ENCODE measurements at places on chromosomes 16 and 17.

GRCh38 chr16:19384656-19385055 is 33.0 kb upstream of the TMC5 start:
- DNase-seq: peak; percentile 76

GRCh38 chr17:15440347-15440746 is 27.1 kb downstream of the CDRT4 start:
- DNase-seq: no peak

GRCh38 chr17:40158438-40159013 is 18.2 kb downstream of the CASC3 start:
- no peak for DNase-seq

GRCh38 chr17:19410875-19411620 is at the start of gene RNF112:
Gene RNF112 (plus strand): TSS chr17:19411232. CDS start chr17:19411409, 177 bp downstream.
- no peak for DNase-seq

- no peak for DNase-seq
Measured at GRCh38 chr17:55897301-55897700, 146.4 kb downstream of the PCTP start.

- no peak for DNase-seq
Measured at GRCh38 chr16:22621586-22622155, 111.0 kb downstream of the NPIPB5 start.

- peak; percentile 34 for DNase-seq
Measured at GRCh38 chr17:49565948-49566491, 9.7 kb upstream of the NXPH3 start.

DNA sequence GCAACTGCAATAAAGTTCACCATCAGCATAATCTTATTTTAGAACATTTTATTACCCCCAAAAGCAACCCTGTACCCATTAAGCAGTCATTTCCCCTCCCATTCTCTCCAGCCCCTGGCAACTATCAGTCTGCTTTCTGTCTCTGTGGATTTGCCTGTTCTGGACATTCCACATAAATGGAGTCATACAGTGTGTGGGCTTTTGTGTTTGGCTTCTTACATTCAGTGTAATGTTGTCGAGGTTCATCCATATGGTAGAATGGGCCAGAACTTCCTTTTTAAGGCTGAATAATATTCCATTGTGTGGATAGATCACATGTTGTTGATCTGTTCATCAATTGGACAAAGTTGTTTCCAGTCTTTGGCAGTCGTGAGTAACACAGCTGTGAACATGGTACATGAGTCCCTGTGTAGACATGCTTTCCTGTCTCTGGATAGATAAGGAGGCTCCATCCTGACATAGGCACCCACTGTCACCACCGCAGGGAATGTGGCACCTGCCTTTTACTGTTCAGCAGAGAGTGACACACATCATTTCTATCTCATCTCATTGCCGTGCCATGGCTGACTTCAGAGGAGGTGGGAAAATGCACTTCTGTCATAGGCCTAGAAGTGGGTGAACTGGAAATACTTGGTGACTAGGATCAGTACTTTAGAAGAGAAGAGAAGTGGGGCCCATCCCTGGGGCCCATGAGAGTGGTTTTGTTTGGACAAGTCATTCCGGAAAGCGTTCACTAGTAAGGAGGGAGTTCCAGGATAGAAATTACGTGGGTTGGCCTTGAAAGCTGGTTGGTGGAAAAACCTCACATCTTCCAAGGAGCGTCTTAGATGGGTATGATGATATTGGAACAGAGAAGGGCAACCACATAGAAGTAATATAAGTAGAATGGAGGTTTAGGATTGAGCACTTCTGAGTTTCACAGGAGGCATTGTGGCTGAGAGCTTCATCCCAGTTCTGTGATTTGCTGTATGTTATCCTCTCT is 25.8 kb downstream of the EPN2 start:
- no peak for DNase-seq

- no peak for DNase-seq
Measured at GRCh38 chr17:34730816-34731215, 151.4 kb downstream of the TMEM132E start.

DNA sequence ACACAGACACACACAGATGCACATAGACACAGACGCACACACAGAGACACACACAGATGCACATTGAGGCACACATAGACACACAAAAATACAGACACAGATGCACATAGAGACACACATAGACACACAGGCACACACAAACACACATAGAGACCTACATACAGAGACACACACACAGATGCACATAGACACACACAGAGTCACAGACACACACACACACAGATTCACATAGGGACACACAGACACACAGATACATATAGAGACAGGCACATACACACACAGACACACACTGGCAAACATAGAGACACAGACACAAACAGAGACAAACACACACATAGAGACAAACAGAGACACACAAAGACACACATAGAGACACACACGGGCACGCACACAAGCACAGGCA is 9.9 kb upstream of the GCGR start:
- no peak for DNase-seq

DNA sequence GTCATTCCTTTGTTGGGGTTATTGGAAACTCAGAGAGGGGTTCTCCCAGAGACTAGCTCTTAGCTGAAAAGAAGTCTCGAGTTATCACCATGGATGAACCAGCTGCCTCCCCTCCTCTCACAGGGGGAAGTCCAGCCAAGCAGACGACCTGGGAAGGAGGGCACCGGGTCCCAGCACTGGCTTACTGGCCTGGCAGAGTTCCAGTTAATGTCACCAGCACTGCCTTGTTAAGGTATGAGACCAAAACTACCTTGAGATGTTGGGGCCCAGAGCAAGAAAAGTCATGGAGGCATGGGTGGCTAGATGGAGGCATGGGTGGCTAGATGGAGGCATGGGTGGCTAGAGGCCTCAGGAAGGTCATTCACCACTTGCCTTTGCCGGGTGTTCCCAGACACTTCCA is 72.4 kb downstream of the WIPI1 start:
- DNase-seq: no peak

DNA sequence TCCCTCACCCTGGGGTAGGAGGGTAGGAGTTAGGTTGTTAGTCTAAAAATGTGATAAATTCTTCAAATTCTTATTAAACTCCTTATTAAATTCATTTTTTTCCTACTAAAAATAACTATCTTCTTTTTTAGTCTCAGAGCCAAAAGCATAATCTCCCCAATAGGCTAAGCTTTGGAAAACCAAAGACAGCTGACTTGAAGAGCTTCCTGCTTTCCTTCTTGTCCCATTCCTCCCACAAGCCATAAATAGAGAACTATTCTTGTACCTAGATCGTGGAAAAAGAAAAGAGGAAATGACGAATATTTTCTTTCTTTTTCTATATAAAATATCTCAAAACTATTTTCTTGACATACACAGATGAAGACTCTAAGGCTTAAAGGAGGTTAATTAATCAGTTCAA is 486.9 kb downstream of the CDH8 start:
- DNase-seq: no peak

GRCh38 chr17:2893422-2893914 is 97.2 kb downstream of the RAP1GAP2 start:
- DNase-seq: peak; percentile 74

- DNase-seq: no peak
Measured at GRCh38 chr16:76243620-76244019, 33.6 kb upstream of the CNTNAP4 start.

DNA sequence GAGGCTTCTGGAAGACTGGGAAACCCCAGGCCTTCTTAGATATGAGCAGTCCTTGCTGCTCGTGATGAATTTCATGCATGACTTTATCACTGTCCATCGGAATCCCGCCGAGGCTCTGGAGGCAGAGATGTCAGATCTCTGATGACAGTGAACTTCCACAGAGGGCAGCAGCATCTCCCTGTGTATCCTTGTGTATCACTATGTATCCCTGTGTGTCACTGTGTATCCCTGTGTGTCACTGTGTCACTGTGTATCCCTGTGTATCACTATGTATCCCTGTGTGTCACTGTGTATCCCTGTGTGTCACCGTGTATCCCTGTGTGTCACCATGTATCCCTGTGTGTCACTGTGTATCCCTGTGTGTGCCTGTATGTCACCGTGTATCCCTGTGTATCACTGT is 160.2 kb upstream of the CHMP6 start:
- no peak for DNase-seq

DNA sequence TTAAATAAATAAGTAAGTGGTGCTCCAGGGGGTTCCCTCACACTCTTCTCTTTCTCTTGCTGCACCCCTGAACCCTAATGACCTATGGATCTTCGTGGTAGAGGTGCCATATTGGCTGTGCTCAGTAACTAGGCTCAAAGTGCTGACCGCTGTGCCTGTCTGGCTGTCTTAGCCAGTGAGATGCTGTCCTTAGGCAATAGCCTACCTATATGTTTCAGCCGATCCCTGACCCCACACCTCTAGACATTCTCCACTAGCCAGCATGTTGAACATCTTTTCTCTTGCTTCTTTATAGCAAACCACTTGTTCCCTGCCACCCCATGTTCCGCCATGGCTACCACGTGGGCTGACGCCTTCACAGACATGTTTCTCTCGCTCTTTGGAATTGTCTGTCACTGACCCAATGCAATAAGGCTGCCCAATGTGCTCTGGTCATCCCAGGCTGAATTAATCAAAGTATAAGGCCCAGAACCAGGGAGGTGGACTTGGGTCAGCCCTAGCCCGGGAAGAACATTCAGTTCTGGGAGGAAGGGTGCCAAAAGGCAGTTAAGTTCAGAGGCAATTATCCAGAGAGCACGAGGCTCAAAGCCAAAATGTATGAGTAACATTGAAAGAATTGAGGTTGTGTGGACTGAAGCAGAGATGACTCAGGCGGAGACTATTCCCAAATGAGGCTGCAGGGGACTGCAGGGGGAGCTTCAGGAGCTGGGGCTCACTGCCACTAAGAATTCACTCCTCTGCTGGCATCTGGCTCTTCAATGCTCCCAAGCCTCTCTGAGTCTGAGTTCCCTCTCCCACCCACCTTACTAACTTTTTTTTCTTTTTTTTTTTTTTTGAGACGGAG is 28.7 kb upstream of the TNRC6A start:
- no peak for DNase-seq

DNA sequence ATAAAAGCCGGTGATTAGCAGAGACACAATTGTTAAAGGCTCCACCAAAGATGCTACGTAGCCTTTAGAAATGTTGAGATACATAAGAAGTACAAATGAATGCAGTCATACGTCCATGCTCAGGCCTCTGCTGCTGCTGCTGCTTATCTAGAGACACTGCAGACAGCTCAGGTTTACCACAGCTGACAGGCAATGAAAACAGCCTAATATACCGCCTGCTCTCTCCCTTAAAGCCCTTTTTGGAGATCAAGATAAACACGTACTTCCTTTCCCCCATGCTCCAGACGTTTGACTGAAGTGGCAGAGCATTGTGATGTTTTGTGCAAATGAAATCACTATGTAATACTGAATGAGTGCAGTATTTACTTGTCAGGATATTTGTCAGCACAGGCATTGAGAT is 185.3 kb downstream of the AATF start:
- DNase-seq: no peak

DNA sequence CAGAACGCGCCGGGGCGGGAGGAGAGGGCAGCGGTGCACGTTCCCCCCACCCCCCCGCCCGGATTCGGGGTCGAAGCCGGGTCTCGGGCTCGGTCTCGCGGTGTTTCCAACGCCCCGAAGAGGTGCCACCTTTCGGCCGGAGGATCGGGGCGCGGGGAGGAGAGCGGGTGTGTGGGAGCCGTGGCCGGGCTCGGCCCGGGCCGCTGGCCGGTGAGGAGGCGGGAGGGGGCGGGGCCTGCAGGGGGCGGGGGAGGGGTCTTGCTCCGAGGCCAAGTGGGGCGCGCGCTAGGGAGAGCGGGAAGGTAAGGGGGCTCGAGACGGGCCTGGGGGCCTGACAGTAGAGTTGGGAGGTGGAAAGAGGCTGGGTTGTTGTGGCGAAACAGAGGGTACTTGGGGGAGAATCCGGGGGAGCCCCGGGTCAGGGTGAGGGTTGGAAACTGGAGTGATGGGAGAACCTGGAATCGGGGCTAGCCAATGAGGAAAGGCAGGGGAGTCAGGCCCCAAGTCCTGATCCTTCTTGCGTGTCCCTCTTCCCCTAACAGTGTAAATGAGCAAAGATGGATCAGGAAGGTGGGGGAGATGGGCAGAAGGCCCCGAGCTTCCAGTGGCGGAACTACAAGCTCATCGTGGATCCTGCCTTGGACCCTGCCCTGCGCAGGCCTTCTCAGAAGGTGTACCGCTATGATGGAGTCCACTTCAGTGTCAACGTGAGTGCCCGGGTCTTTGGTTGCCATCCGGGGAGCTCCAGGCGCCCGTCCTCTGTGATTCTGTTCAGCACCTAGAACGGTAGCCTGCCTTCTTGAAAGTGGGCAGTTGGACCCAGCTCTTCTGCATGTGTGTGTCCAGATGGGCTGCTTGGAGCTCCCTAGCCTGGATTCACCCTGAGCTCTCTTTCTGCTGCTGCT is 873 bp downstream of the SETD1A start:
- peak; percentile 68 for DNase-seq

DNA sequence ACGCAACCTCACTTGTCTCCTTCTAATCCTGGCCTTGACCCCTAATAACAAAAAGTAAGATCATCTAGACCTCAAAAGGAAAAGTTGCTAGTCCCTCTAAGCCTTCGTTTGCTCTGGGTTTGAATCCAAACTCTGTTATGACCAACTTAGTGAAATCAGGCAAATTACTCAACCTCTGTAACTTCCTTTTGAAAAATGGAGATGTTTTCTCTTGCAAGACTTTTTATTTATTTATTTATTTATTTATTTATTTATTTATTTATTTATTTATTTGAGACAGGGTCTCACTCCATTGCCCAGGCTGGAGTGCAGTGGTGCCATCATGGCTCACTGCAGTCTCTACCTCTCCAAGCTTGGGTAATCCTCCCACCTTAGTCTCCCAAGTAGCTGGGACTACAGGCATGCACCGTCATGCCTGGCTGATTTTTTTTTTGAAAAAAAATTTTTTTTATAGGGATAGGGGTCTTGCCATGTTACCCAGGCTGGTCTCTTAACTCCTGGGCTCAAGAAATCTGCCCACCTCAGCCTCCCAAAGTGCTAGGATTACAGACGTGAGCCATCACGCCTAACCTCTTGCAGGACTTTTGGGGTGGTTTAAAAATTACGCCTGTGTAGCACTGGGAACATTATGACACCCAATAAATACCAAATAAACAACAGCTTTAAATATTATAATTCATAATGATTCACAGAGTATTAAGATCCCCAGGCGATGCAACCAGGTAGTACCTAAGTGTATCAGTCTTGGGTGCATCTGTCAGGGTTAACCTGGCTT is 63.4 kb downstream of the PITPNC1 start:
- no peak for DNase-seq

GRCh38 chr16:78543023-78543422 is 443.6 kb downstream of the WWOX start:
- no peak for DNase-seq
